ENCODE measurements at places on chromosomes 6 and 20.

DNA sequence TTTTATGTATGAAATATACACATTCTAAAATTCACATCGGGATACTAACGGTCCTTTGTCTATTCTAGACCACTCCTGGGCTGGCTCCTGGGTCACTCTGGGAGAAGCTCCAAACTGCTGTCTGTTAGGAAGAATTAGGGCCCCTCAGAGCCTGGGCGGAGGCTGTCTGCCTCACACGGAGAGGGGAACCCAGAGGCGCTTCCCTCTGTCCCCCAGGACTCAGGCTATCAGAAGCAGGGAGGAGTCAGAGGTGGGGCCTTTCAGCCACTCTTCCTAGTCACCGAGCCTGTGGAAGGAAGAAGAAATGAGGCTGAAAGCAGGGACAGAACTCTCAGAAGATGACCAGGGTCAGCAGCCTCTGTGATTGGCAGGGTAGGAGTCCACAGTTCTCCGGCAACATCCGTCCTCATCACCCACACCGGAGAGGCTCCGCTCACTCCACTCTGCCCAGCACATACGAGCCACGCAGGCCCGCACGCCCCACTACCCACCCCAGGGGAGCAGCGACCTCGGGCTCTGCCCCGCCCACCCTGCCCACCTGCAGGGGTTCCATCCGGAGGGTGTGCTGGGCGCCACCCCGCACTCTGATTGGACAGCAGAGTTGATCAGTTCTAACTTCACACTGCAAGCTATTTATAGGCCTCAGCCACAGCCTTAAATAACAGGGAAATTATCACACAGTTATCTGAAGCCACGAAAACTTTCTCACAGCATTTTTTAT is 182.1 kb upstream of the AFDN start:
- no peak for DNase-seq

GRCh38 chr6:158410784-158411183 is 98.5 kb downstream of the TULP4 start:
- DNase-seq: no peak

- no peak for DNase-seq
Observed at GRCh38 chr6:27834879-27835549, 77.2 kb downstream of the OR2B2 start.

GRCh38 chr6:121857551-121857950 is 422.1 kb downstream of the GJA1 start:
- DNase-seq: no peak

DNA sequence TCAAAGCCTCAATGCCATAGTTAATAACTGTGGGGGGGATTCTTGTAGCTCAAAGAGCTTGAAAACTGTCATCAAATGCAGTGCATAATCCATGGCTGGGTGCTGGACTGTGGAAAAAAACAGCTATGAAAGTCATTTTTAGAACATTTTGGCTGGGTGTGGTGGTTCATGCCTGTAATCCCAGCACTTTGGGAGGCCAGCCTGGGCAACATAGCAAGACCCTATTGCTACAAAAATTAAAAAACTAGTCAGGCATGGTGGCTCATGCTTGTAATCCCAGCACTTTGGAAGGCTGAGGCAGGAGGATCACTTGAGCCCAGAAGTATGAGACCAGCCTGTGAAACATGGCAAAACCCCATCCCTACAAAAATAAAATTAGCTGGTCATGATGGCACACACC is 12.2 kb downstream of the TCFL5 start:
- no peak for DNase-seq

GRCh38 chr6:50780382-50780781 is 38.3 kb upstream of the TFAP2B start:
- DNase-seq: no peak

DNA sequence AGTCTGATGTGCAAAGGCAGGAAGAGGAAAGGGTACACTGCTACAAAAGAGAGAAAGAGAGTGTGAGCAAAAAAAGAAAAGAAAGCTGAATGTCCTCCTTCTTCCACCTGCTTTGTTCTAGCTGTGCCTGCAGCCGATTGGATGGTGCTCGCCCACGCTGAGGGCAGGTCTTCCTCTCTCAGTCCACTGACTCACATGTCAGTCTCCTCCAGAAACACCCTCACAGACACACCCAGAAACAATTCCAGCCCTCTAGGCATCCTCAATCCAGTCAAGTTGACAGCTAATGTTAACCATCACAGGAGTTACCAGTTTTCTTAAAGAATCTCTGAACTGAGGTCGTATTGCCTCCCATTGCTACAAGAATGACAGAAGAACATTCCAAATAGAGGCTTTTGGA is 411.9 kb upstream of the SASH1 start:
- no peak for DNase-seq

DNA sequence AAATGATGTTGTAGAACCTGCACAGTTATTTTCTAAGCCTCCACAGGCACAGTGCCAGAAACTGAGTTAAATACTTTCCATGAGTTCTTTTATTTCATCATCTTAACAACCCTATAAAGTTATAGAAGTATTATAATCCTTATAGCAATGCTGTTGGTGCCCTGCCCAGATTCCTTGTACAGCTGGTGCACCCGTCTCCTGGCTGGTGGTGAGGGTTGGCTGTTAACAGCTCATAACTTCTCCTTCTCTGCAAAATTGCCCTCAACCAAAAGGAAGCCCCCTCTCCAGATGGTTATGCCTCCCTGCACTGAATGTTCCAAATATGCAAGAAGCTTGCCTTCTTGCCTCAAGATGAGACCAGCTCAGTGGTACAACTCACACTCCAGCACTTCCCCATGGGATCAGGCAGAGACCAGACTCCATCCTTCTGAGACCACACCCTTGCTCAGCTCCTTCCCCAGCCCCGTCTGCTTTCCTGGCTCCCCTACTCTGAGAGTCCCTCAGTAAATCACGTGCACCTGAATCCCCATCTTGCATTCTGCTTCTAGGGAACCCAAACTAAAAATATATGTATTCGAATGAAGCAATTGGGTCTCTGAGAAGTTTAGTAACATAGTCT is 304.4 kb upstream of the PLCB4 start:
- no peak for DNase-seq

- peak; percentile 68 for DNase-seq
Observed at GRCh38 chr6:38110481-38110971, 291.0 kb downstream of the ZFAND3 start.

GRCh38 chr20:35708502-35708901 is 9.3 kb downstream of the ROMO1 start:
- DNase-seq: no peak

GRCh38 chr6:170003027-170003426 is 251.6 kb downstream of the ERMARD start:
- DNase-seq: no peak

- no peak for DNase-seq
Observed at GRCh38 chr6:142075516-142076101, 57.1 kb upstream of the GJE1 start.

GRCh38 chr20:19727251-19727847 is 30.7 kb upstream of the RIN2 start:
- no peak for DNase-seq

DNA sequence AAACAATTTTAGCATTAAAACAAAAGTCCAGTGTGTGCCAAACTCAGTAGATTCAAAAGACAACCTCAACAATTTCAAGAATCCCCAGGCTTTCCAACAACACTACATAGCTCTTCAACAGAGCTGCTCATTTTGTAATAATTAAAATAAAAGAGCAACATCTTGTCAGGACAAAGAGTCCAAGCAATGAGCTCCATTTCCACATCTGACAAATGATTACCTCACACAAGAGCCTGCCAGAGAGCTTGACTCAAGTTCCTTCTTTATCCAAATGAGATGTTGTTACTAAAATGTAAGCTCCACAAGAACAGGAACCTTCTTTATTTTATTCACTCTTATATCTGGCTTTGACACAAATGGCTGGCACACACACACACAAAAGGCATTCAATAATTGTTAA is 449.8 kb downstream of the HACE1 start:
- DNase-seq: no peak

GRCh38 chr6:28664870-28665396 is 139.3 kb downstream of the GPX5 start:
- DNase-seq: no peak

DNA sequence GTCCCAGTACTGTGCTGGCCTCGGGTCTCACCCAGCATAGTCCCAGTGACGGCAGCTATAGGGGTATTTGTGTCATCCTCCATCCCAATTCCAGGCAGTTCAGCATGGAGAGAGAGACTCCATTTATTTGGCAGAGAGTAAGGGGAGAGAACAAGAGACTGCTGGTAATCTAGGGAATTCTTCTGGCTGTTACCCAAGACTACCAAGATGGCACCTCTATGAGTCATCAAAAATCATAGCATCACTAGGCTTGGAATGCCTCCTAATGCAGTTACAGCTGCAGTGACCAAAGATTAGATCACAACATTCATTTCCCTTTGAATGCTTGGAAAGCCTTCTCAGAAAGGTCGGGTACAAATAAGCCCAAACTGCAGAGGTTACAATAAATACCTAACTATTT is 660.4 kb upstream of the FLRT3 start:
- DNase-seq: no peak

- peak; percentile 57 for DNase-seq
Observed at GRCh38 chr6:15246666-15247499, 1.0 kb downstream of the JARID2 start.

- DNase-seq: no peak
Observed at GRCh38 chr20:50332491-50332980, 141.9 kb downstream of the CEBPB start.

DNA sequence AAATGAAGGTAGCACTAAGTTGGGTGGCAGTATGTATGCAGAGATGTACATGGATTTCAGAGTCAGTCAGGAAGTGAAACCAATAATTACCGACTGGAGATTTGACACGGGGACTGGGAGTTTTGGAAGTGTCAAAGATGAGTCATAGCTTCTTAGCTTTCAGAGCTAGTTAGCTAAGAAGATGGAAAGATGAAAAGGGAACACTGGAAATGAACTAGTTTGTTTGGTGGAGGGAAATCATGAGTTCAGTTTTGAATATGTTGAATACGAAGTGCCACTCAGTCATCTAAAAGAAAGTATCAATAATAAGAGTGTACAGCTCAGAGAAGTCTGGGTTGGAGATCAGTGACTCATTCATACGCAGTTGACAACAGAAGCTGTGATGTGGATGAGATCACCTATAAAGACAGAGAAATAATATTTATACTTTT is 7.5 kb downstream of the ESF1 start:
- no peak for DNase-seq

DNA sequence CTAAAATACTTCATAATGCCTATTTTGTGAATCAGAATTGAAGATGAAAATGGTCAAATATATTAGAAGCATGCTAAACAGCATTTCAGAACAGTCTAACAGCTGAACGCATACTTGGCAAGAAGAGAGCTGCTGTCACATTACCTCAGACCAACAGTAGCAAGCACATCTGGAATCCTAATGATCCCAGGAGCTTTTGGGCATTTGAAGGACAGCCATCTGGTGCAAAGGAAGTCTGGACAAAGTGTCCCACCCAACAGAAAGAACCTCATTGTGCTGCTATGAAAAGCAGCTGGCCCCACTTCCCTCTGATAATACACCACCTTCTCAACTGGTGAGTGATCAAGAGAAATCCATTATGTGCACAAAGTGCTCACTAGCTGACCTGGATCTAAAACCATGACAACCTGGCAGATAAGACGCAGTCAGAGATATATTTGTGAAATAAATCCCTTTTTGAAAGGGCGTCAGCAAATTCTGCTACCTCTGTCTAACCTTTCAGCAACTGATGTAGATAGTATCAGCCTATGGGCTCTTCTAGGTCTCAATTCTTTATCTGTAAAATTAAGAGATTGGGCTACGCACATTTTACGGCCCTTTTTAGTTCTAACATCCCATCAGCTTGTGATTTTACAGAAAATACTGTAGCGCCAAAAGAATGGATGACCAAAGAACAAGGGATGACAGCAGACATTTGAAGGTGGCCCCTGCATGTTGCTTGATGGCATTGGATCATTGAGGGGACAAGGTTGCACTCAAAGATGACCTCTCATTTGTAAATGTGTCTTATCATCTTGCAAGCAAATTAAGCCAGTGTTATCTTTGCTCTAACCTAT is 78.7 kb downstream of the SGK1 start:
- no peak for DNase-seq

- no peak for DNase-seq
Observed at GRCh38 chr20:10927936-10928840, 254.4 kb upstream of the JAG1 start.

GRCh38 chr6:166855416-166855815 is 100.9 kb downstream of the RNASET2 start:
- DNase-seq: no peak

DNA sequence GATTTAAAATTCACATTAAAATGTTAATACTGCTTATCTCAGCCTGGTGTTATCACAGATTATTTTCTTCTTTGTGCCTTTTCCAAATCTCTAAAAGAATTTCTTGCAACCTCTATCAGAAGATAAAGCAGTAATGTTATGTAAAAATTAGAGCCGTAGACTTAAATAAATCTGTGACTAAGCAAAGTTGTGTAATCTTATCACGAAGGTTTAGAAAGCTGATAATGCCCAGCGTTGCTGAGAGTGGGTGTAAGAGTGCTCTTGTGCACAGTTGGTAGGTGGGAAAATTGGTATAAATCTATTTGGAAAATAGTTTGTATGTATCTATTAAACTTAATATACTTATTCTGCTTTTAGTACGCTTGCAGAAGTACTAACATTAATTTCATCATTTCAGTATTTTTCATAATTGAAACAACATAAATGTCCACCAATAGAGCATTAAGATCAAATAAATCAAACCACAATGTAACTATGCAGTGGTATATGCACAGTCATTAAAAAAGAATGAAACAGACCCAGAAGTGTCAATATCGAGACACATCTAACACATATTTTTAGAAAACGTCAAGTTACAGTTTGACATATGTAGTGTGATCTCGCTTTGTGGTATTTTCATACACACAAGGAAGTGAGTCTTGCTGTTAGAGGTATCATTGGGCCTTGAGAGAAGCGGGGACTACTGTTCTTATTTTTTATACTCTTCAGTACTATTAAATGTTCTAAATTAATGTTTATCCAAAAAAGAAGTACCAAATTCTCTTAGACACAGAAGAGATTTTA is 54.4 kb upstream of the PBOV1 start:
- DNase-seq: no peak

DNA sequence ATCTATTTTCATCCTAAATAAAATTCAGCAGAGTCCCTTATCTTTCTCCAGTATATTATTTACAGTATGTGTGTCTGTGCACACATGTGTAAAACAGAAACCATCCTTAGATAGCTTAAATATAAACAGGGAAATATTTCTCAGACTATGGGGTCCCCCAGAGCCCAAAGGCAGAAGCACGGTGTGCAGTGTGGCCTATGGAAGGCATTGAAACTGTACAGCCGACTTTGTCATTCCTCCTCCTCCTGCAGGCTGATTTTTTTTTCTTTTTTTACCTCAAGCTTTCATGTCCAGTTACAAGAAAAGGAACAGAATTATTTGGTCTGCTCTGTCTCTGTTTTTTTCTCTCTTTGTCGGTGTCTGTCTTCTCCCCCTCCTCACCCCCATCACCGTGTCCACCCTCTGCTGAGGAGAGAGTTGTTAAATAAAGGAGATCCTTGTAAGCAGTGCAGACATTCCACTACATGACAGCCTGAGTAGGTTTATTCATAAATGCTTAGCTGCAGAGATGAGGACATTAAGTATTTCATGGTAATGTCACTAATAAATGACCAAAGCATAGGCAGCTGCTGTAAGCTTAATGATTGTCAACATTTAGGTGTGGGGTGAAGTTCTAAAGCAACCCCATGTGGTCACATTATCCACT is 31.8 kb upstream of the SLC35D3 start:
- DNase-seq: no peak

GRCh38 chr6:145749632-145750031 is 14.3 kb upstream of the EPM2A start:
- DNase-seq: no peak

- no peak for DNase-seq
Observed at GRCh38 chr20:31751126-31751525, 12.0 kb downstream of the TPX2 start.

GRCh38 chr20:37898233-37899104 is 4.5 kb upstream of the VSTM2L start:
- no peak for DNase-seq
